CD4-positive, alpha-beta T cell treated with Interleukin-15 for 4 hours (primary cell): ENCODE measurements at places on chromosomes 7 and 10.

DNA sequence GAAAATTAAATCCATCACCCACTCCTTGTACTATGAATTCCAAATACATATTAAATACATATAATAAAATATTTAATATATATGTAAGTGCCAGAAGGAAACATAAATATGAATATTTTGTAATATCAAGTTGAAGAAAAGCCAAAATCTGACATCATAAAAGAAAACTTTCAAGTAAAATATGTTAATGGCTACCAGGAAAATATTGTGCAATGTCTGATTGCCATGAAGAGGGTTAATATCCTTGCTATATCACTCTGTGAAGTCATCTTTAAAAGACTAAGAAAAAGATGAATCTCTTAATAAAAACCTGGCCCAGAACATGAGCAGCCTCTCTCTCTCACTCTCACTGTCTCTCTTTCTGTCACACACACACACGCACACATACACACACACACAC lies 130.2 kb downstream of the EGFR start:
- DNase-seq, result no peak

GRCh38 chr7:35889001-35889400 lies 88.1 kb downstream of the SEPTIN7 start:
- DNase-seq, result no peak

DNA sequence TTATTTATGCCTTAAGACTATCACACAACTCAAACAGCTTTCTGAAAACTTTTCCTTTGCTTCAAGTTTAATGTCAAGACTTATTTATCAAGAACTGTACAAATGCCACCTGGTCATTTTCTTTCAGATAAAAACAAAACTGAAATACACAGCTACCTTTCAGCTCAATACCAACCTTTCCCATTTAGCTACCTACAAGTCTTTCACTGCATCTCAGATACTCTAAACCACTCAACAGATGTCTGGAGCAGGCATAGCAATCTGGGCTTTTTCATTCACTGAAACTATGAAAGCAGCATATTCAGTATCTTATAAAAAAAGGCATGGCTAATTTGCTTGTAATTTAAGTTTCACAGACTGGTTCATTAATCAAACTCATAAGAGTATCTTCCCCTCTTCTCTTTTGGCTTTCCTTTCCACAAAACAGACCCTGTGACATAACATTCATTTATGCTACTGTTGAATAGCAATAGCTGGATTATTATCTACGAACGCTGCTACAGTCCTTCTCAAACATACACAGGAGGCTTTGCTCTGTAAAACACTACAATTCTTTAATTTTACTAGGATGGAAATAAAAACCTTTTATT lies 8.2 kb downstream of the TRA2A start:
- no peak for DNase-seq

- no peak for DNase-seq
Observed at GRCh38 chr7:138961159-138961558, 20.0 kb downstream of the KIAA1549 start.

GRCh38 chr10:103493362-103493915 lies at the start of gene NEURL1:
Gene NEURL1, plus strand, starts transcription at chr10:103493705. Its CDS starts 683 bp downstream, at chr10:103494388.
- no peak for DNase-seq

GRCh38 chr7:135933509-135934188 lies 43.5 kb downstream of the MTPN start:
- DNase-seq, result no peak

DNA sequence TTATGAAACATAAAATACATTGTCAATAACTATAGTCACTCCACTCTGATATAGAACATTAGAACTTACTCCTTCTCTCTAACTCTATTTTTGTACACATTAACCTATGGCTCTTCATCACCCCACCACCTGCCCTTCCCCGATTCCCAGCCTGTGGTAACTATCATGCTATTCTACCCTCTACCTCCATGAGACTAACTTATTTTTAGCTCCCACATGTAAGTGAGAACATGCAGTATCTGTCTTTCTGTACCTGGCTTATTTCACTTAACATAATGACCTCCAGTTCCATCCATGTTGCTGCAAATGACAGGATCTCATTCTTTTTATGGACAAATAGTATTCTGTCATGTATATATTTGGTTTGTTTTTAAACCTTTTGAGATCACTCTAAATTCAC lies 8.8 kb upstream of the NOD1 start:
- no peak for DNase-seq

GRCh38 chr10:116164291-116164690 lies 108.7 kb downstream of the GFRA1 start:
- no peak for DNase-seq

- no peak for DNase-seq
Observed at GRCh38 chr7:85164376-85164775, 22.5 kb downstream of the SEMA3D start.

DNA sequence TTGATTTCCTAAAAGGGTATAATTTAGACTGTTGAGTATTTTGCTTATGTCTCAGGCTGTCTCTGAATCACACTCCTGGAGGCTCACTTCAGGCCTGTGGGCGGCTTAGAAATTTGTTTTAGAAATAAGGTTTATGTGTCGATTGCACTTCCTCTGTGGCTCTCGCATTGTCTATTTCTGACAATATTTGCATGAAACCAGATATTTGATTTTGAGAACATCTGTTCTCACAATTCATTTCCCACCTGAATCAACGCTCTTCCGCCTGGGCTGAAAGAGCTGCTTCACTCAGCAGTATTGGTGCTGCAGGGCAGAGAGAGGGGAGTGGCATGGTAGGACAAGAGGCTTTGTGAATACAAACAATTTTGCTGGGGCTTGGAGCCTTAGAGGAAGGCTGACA lies 262.0 kb downstream of the ADRA2A start:
- DNase-seq, result no peak

DNA sequence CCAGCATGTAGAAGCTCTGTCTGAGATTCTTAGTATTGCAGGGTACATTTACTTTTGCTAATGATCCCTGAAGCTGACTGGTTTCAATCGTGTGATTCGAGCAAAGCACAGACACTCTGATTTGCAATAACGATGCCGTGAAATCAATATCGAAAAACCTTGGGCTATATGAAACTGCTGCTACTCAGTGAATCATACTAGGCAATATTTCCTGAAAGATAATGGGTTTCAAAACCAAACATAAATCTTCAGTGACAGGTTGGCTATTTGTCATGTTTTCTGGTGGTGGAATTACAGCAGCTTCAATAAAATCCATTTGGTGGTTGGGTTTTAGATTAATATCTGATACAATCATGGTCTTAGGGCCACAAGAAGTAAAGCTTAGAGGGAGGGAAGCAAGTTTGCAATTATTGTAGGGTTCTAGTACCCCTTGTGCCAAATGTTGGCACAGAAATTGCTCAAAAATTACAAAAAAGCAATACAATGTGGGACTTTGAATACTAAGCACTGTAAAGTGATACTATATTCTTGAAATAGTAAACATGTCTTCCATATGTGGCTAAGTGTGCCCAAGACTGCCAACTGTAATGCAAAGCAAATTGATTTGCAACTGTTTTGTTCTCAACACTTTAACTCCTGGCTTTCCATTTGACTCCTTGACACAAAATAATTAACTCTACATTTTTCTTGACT lies 112.4 kb upstream of the JAZF1 start:
- no peak for DNase-seq

GRCh38 chr7:157481389-157481788 lies 144.6 kb downstream of the DNAJB6 start:
- DNase-seq, result no peak

DNA sequence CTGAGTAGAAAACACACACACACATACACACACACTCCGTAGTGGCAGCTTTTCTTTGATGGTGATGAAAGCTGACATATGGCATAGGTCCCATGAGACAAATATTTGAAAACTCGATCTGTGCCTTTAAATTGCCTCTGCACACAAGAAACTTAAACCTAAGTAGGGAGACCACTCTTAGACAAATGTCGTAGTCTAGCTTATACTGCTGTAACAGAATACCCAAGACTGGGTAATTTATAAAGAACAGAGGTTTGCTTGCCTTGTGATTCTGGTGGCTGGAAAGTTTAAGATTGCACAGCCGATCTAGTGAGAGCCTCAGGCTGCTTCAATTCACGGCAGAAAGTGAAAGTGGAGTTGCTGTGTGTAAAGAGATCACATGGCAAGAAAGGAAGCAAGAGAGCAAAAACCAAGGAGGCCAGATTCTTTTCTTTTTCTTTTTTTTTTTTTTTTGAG lies 489.4 kb upstream of the SORCS1 start:
- DNase-seq, result no peak

DNA sequence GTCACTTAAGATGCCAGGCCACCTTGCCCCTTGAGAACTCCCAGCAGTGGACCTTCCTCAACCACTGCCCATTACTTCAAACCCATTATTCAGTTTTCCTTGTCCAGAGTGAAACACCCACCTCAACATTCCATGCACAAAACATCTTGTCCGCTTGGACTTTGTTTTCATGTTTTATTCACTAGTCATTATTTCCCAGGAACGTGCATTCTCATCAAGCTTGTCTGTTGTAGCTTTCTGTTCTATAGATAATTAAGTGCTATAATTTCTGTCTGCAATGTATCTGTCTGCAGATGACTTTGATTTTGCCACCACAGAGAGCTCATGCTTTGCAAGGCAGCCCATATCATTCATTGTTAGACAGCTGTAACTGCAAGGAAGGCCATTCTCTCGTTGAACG lies 117.4 kb downstream of the RAB18 start:
- no peak for DNase-seq

DNA sequence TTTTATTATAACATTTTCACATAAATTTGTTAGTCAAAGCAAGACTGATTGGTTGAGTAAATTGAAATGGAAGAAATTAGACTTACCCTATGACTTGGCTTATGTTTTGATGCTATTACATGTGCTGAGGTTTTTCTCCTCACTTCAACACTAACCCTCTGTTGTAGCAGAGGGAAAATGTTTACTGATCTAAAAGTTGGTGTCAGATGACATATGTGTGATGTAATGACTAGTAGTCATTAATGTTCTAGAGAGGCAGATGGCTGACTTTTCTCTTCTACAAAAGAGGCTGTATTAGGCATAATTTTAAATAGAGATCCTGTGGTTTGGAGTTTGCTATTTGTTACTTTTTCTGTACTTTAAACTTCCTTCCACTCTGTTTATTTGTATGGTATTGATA lies 266.0 kb downstream of the BBS9 start:
- DNase-seq, result no peak

DNA sequence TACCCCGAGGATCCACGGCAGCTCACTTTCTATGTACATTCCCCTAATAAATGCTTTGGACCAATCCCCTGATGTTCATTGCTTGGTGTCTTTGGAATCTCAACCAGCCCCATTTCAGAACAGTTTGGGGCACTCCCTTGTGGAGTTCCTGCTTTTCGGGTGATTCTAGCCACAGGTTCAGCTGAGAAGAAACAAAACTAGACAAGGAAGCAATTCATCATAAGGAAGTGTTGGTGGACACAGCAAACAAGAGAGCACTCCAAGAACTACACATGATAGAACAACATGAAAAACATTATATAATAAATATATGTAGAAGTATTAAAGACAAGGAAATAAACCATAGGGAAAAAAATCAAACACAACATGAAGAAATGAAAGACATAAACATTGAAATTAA lies 6.0 kb upstream of the CCDC136 start:
- no peak for DNase-seq

GRCh38 chr7:28297801-28298459 lies 114.4 kb upstream of the CREB5 start:
- DNase-seq, result no peak

GRCh38 chr7:99076615-99077014 lies 67.3 kb downstream of the SMURF1 start:
- DNase-seq, result no peak

DNA sequence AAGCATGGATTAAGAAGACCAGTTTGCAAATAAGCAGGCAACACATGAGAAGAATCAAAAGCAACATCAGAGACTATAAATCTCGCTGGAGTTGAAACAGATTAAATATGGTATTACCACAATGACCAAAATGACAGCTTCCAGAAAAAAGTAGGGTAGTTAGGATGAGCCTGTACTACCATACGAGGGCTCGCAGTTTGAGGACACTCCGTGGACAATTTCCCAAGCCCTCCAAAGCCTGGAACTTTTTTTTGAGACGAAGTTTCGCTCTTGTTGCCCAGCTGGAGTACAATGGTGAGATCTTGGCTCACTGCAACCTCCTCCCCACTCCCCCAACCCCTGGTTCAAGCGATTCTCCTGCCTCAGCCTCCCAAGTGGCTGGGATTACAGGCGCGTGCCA lies 1.0 kb downstream of the LRRC17 start:
- DNase-seq, result no peak

DNA sequence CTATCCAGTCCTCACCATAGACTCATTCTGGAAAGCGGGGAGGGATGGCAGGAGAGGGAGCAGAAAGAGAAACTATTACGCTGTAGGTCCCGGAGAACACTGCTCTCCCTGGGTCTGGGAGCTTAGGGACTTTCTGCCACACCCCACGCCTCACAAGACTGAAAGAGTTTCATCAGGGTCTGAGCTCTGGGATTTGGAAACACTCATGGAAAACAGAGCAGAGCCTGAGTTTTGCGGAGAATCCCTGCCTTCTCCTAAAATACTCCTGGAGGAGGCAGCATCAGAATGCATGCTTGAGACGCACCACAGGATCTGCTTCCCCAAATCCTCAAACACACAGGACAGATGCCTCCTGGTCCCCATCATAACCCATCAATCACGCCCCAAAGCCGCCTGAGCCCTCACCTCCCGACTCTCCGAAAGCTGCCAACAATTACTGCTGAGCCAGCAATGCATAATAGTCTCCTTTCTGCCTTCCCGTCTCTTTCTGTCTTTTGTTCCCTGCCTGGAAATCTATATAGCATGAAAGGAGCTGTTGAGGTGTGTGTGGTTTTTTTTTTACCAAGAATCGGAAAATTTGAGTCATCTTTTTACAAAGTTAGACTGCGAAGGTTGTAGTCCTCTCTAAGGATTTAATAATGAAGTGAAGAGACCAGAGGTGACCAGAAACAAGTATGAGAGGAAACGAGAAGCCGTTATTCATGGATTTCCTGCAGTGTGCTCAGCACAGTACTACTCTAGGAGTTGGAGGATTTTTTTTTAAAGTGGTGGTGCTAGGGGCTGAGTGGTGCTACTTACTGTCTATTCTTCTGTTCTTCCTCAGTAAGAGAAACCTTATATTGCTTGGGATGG lies 37.7 kb downstream of the ASB13 start:
- no peak for DNase-seq

- DNase-seq, result no peak
Observed at GRCh38 chr10:102537367-102537766, 33.6 kb downstream of the SUFU start.
